ENCODE measurements at places on chromosomes 1 and 21. TPM values are rescaled to one million over a fixed set of nuclear protein-coding genes. Genes with fewer than 3 reads are reported as not detected.
A peak's percentile ranks its signal among the peaks of the same experiment; 100 is the strongest.

DNA sequence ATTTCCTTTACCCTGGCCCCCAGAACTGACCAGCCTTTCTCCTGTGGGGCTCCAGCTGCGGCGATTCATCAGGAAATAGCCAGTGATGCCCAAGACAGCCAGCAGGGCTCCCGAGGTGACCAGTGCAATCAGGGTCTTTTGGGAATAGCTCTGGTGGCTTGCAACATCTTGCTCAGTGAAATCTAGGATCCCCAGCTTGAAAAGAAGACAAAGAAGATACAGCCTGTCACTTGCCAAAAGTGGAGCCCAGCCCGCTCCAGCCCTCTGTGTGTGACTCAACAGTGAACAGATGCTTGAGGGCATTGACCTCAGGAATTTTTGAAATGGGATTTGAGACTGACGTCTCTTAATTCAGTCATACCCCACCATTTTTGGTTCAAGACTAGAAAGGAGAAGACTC, 22.3 kb downstream of the CD34 start:
- peak; percentile 51 for DNase-seq

GRCh38 chr1:240417317-240417716, 194.6 kb downstream of the GREM2 start:
- peak; percentile 51 for DNase-seq

DNA sequence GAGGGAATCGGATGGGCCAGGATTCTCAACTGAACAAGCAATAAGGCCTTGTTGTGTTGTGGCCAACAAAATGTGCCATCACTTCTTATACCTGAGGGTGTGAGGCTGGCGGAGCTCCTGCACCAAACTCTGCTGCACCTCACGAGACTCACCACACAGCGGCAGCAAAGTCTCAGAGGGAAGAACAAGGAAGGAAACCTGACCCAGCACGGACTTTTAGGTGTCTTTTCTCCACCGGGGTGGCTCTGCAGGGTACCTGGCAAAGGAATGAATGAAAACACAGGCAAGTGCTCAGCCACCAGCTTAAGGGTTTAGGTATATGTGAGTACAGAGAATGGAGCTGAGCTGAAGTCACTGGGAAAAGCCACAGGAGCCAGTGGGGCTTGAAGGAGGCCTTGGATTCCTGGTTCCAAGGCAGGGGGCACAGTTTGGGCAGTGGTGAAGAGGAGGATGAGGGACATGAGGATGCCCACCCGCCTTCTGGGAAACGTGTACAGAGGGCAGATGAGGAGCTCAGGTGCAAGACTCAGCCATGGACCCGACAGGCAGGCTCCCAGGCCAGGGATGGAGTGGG, 31.1 kb upstream of the HSD3B1 start:
- DNase-seq: peak; percentile 78

GRCh38 chr1:234281826-234282489, 91.3 kb upstream of the COA6 start:
- no peak for DNase-seq

DNA sequence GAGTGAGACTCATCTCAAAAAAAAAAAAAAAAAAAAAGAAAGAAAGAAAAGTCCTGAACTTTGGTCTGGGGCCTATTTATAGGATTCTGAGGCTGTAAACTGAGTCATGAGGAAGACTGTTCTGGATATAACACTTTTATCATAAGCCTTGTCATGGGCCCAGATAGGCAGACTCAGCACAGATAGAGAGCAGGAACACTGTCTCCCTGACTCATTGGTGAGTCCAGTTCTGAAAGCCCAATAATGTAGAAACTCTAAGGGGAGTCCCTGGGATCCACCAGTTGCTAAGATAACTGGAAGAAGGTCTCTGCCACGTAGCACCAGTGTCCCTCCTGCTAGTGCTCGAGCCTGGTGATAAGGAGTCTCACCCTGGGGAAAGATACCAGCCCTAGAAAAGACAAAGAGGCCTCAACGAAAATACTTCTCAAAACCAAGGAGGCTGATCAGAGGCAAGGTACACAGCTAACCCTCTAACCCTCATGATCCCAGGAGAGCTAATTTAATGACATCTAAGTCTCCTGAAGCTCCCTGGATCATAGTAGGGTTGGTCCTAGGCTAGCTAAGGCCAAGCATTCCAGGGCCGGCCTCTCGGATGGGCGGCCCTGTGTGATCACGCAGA, 43.5 kb downstream of the LPAR3 start:
- DNase-seq: no peak

- peak; percentile 43 for DNase-seq
Observed at GRCh38 chr21:14382486-14382834, 486 bp downstream of the HSPA13 start.

DNA sequence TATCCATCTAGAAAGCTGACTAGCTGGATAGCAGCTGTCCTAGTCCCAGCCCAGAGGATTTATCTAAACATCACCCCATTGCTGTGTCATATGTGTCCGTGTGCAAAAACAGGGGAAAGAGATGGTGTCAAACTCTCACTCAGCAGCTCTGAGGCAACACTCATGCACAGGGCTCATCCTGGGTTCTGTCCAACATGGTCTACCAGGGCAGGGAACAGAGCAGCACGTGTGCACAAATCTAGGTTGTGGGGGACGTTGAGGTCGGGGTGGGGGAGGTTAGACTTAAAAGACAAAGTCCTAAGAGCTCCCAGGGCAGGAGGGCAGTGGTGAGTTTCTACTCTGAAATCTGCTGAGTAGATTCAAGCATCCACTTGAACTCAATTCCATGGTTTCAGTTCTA, 16.2 kb downstream of the PI4KB start:
- DNase-seq: no peak

DNA sequence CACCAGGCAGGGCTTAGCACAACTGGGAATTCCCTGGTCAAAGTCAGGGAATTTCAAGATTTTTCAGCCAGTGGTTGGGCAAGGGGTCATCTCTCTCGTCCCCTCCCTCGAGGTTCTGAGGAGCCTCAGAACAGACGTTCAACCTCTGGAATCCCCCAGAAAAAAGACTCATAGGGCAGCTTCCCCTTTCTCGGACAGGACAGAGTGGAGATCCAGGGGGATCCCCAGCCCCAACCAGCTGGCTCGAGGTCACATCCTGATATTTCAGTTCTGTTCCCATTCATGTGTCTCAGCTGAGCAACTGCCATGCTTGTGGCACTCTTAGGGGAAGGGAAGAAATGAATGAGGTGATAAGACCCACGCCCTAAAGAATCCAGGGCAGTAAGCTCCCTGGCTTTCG, 4.9 kb upstream of the LAD1 start:
- no peak for DNase-seq

DNA sequence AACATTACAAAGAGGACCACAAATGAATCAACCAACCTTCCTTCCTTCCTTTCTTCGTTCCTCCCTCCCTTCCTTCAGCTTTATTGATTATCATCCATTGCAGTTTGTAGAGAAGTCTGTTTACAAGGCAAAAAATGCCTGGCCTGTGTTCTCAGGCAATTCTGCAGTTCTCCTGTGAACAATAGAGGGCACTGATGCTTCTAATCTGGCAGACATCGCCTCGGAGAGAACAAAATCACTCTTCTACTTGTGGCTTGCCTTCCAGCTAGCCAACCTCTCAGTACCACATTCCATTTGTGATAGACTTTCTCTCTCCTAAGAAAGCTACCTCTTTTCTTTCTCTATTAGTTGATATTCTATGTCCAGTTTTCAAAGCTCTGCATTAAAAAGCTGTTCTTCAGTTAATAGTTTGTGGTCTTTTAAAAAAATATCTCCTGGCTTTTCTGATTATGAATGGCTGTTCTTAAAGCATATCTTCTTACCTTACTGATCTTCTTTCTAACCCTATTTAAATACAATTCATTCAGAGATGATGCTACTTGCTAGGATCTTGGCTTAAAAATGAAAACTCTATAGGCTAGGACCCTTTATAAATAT, 26.9 kb upstream of the ESRRG start:
- peak; percentile 72 for DNase-seq

GRCh38 chr1:151858886-151859665, 5.6 kb upstream of the THEM5 start:
- DNase-seq: no peak

DNA sequence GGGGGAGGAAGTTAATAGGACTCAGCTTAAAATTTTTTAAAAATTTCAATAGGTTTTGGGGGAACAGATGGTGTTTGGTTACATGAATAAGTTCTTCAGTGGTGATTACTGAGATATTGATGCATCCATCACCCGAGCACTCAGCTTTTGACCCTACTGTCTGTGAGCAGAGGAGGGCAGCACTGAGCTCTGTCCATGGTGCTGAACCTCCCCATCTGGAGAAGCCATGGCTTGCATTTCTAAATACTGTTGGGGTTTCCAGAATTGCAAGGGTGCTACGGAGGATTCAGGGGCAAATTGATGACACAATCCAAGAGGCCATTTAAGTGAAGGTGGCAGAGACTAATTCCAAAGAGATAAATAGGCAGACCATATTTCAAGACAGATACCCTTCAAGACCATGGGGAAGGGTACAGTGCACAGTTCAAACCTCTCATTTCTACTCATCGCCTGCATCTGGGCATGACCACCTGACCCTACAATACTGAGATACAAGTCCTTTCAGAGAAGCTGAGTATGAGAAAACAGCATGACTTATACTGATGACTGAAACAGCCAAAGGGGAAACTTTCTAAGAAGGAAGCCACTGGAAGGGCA, 17.2 kb downstream of the SYT2 start:
- DNase-seq: peak; percentile 89

DNA sequence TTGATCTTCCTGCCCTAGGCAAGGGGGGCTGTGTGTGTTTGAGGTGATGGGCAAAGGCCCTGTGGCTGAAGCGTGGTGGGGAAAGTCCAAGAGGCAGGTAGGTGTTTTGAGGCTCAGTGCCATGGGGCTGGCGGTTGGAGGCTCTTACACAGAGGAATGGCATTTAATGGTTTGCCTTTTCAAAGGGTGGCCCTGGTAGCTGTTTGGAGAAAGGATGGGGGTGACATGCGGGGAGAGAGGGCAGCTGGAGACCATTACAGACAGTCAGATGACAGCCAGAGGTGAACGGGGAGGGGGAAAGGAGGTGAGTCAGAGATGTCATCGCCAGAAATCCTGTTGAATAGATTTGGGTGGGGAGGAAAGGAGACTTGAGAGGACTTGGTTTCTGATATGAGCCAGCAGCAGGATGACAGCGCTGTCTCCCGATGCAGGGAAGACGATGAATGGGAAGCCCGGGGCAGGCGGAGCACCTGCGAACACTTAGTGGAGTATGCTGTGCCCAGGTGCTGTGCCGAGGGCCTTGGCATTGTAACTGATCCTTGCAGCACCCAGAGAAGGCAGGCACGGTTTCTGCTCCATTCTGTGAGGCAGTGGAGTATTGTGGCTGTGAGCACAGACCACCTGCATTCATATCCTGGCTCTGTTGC, 56.3 kb downstream of the MAN1C1 start:
- no peak for DNase-seq

DNA sequence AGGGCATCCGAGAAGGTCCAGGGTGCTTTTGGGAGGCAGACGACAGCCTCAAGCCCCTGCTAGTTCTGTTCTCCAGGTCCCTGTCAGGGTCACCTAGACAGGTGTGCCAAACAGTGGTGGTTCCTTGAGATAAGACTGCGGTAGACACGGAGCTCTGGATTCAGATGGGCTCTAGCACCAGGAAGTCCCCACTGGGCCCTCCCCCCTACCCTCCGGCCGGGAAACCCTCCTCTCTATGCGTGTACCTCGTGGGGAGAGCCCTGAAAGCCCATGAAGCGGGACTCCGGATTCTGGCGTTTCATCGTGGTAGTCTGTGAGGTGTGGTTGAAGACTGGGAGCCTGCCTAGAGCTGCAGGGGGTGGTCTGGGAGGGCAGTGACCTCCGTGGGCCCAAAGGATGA, 2.1 kb upstream of the KCNA2 start:
- DNase-seq: no peak

DNA sequence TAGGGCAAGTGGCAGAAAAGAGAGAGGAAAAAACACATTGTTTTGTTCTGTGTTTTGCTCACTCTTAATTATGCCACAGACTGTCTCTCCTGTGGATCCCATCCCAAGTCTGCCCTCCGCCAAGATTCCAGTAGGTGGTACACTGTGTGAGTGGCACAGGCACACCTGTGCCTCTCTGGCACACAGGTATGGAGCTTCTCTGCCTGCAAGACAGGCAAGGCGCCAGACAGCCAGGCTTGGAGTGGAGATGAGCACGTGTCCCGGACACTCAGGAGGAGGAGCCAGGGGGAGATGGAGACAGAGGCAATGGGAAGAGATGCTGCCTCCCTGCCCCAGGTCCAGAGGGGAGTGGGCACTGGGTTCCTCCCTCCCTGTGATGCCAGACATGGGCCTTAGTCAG, 6.5 kb upstream of the GRIK3 start:
- DNase-seq: no peak

- no peak for DNase-seq
Observed at GRCh38 chr1:160664573-160665051, 17.8 kb upstream of the SLAMF1 start.

DNA sequence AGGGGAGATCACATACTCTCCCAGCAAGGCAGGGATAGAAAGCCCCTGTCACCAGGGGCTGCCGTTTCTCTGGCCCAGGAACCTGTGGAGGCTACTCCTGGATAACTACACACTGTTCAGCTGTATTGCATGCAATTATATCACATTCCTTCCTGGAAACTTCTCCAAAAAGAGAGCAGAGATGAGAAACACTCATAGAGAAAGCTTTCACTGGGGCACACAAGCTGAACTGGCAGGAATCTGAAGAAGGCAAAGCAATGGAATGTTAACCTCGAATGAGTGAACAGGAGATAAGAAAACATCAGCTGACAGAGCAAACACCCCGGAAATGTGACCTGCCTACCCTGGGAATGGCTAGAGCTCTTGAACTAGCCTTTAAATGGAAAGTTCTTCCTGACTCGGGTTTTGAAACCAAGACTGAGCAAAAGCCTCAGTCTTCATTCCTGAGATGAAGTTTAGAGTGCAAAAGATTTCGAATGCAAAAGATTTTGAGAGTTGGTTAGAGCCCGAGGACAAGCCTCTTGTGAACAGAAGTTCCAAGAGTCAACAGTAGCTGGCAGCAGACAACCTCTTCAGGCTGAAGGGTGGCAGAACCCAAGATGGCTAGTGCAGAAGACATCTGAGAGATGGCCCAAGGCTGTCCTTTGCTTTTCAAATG, 32.3 kb downstream of the CCN1 start:
- DNase-seq: peak; percentile 59

GRCh38 chr1:156816561-156817328, at the start of gene SH2D2A:
TSS of gene SH2D2A (minus strand) at chr1:156816848. CDS start at chr1:156816708, 140 bp downstream.
- DNase-seq: peak; percentile 81

DNA sequence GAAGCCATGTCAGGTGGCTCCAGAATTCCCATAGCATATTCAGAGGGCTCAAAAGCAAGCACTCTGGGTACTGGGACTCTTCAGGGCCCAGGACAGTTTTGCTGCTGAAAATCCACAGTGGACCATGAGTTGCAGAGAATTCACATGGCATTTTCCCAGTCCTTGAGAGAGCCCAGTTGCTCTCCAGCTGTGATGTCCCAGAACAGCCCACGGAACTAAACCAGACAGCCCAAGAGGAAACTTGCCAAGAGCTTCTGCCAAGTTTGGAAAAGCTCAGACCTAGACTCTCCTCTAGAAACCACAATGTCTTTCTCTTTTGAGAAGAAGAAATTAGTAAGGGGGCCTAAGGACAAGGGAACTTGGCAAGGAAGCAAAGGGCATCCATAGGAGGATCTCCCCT, 69.4 kb downstream of the RGS2 start:
- DNase-seq: no peak

GRCh38 chr1:154463512-154463990, 38.5 kb upstream of the TDRD10 start:
- no peak for DNase-seq

GRCh38 chr1:201409440-201409839, 10.3 kb upstream of the LAD1 start:
- no peak for DNase-seq

The EPS8L3 gene
- total RNA-seq: not detected

The UTS2 gene
- not detected for total RNA-seq

The TAS1R1 gene
- not detected for total RNA-seq

The LCA5L gene
- 2.8 TPM for total RNA-seq

The KMO gene
- 1.8 TPM for total RNA-seq

The PGLYRP4 gene
- total RNA-seq: not detected

The C1orf116 gene
- 35.5 TPM for total RNA-seq

The LCE1B gene
- total RNA-seq: 2.0 TPM

The PIK3C2B gene
- total RNA-seq: 3.4 TPM
